ENCODE measurements at places on chromosomes 11 and 22. TPM values are rescaled to one million over a fixed set of nuclear protein-coding genes. Genes with fewer than 3 reads are reported as not detected.

DNA sequence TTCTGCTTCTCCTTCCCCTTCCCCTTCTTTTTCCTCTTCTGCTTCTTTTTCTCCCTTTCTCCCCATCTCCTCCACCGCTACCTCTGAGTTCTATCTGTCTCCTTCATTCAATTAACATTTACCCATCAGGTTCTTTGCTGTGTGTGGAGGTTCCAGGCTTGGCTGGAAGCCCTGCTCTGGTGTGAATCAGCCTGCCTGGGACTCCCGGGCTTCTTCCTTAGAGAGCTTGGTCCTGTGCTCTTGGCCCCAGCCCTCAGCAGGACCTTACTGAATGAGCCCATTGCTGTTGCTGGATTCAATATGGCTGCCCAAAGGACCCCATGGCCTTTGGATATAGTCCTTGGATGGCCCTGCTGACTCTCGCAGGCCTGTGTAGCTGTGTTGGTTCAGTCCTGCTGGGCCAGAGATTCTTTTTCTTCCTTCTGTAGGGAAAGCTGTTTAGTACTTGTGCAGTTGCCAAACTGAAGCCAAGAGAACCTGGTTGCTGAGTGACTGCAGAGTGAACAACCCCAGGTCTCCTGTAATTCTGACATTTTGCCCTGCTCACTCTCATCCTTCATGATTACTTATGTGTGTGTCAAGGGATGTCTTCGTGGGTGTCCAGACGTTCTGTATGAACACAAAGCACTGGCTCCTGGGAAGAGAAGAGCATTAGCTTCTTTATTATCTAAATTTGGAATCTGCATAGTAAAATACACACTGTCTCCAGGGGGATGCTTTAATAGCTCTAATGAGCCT, 81.0 kb upstream of the ZBED5 start:
- H3K27me3 ChIP-seq: peaks cover 5% of the 10 kb centered on the region
- peaks cover 9% of the 10 kb centered on the region for H3K4me1 ChIP-seq
- no peak overlapping the region for H3K27ac ChIP-seq
- DNase-seq: no peak

DNA sequence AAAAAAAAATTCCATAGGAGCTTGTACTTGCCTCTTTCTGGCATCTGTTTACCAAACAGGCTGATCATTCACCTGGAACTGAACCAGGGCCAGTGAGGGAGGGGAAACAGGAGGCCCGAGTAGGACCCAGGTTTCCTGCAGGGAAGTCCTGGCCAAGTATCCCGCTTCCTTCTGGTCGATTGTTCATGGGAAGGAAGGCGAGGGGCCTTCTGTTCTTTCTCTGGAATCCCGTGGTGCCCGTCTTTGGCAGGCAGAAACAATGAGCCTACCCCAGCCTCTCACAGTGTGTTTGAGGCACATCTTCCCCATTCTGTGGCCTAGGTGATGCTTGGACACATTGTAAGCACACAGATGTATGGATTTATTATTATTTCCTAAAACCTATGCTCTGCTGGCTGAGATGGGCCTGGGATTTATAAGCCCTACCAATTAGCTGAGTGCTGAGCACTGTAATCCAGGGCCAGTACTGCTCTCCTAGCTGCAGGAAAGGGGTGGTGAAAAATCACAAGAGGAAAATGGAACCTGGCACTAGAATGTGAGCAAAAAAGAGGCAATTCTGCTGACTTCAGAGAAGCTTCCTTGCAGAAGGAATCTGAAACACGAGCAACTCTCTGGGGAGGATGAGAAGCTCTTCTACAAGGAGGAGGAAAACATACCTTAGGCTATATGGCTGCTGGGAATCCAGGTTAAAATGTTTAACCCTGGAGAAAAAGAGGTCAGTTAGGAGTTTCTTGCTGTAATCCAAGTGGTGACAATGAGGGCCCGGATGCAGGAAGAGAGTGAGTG, 53.5 kb downstream of the PRR5L start:
- no peaks in the 10 kb centered on the region for H3K27me3 ChIP-seq
- no peaks in the 10 kb centered on the region for H3K36me3 ChIP-seq
- H3K4me3 ChIP-seq: no peak overlapping the region
- H3K27ac ChIP-seq: no peak overlapping the region
- H3K4me1 ChIP-seq: peaks cover 16% of the 10 kb centered on the region
- no peak for DNase-seq

- H3K27me3 ChIP-seq: peaks cover 4% of the 10 kb centered on the region
- H3K4me3 ChIP-seq: no peak overlapping the region
- DNase-seq: no peak
- peaks cover 29% of the 10 kb centered on the region for H3K4me1 ChIP-seq
Measured at GRCh38 chr11:128919216-128919615, 23.5 kb downstream of the TP53AIP1 start.

GRCh38 chr11:40285558-40285957, 1173.9 kb downstream of the LRRC4C start:
- no peaks in the 10 kb centered on the region for H3K36me3 ChIP-seq
- H3K27ac ChIP-seq: no peak overlapping the region
- DNase-seq: no peak
- H3K4me1 ChIP-seq: no peaks in the 10 kb centered on the region

DNA sequence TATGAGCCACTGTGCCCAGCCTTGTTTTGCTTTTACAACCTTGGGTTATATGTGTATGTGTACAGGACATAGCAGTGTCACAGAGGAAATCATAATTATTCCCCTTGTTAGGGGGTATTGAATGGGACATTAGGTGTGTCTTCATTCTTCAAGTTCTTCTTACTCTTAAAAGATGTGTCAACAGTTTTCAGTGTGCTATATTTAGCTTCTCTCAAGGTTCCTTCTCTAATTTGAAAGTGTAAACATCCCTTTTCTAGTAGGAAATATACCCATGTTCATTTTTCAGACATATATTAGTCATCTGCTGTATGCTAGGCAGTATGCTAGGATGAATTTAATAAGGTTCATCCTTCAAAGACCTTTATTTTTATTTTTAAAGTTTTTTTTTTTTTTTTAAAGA, 17.1 kb downstream of the PCF11 start:
- peaks cover 74% of the 10 kb centered on the region for H3K36me3 ChIP-seq
- H3K27me3 ChIP-seq: no peaks in the 10 kb centered on the region
- DNase-seq: no peak
- H3K4me3 ChIP-seq: no peak overlapping the region
- H3K4me1 ChIP-seq: peaks cover 32% of the 10 kb centered on the region
- H3K27ac ChIP-seq: peak overlapping the region; percentile 11

DNA sequence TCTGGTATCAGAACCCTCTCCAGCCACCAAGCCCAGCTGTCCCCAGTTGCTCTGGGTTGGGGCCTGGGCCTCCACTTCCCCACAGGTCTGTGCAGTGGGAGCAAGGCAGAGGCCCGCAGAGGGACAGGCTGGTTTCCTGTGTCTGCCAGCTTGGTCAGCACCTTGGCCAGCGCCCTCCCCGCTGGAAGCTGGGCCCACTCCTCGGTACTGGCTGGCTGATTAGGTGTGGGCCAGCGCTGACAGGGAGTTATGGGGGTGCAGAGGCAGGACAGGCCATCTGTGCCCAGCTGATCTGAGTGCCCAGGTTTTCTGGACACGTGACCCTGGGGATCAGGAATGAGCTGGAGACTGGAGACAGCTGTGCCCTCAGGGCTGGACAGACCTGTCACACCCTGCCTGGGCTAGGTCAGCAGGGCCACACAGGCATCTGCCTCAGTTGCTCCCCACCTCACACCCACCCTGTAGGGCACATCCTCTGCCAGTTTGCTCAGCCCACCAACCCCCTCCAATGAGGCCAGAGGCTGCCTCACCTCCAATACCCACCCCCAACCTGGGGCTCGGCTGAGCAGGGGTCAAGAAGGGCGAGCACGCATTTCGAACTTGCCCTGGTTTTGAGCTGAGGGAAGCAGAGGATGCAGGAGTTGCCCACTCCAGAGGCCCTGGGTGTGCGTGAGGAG, 175.3 kb downstream of the IGLL1 start:
- H3K27ac ChIP-seq: no peak overlapping the region
- DNase-seq: no peak
- no peaks in the 10 kb centered on the region for H3K36me3 ChIP-seq
- H3K4me1 ChIP-seq: peaks cover 5% of the 10 kb centered on the region
- H3K27me3 ChIP-seq: no peaks in the 10 kb centered on the region
- no peak overlapping the region for H3K4me3 ChIP-seq

- DNase-seq: no peak
- H3K4me1 ChIP-seq: no peaks in the 10 kb centered on the region
Measured at GRCh38 chr22:40310081-40310767, 36.1 kb upstream of the ADSL start.

- DNase-seq: no peak
Measured at GRCh38 chr11:128232588-128232987, 354.8 kb downstream of the ETS1 start.

GRCh38 chr11:3093281-3094191, 36.3 kb upstream of the CARS1 start:
- no peak overlapping the region for H3K4me3 ChIP-seq
- no peaks in the 10 kb centered on the region for H3K27me3 ChIP-seq
- H3K4me1 ChIP-seq: peaks cover 13% of the 10 kb centered on the region
- no peak for DNase-seq
- H3K36me3 ChIP-seq: peaks cover 68% of the 10 kb centered on the region

GRCh38 chr22:22702237-22703202, 58.1 kb downstream of the GGTLC2 start:
- DNase-seq: peak; percentile 18
- H3K27ac ChIP-seq: no peak overlapping the region
- peaks cover 10% of the 10 kb centered on the region for H3K4me1 ChIP-seq
- H3K27me3 ChIP-seq: peaks cover 2% of the 10 kb centered on the region
- no peaks in the 10 kb centered on the region for H3K36me3 ChIP-seq

DNA sequence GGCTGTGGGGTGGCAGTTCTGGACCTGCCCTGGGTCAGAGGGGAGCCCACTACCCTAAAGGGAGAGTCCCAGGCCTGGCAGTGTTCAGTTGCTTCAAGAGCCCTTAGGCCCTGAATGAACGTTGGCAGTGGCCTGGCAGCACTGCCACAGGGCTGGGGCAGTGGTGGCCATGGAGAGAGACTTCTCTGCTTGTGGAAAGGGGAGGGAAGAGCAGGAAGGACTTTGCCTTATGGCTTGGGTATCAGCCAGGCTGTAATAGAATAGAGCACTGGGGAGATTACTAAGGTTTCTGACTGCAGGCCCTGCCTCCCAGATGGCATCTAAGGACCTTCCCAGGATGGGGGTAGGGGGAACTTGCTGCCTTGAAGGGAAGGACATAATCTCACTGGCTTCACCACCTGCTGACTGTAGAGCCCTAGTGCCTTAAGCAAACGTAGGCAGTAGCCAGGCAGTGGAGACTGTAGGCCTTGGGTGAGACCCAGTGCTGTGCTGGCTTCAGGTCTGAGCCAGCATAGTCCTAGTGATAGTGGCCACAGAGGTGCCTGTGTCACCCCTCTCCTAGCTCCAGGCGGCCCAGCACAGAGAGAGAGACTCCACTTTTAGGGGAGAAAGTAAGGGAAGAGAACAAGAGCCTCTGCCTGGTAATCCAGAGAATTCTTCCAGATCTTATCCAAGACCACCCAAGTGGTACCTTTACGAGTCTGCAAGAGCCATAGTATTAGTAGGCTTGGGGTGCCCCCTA, 27.6 kb downstream of the PLA2G6 start:
- DNase-seq: no peak
- no peak overlapping the region for H3K27ac ChIP-seq
- H3K4me3 ChIP-seq: no peak overlapping the region
- H3K4me1 ChIP-seq: no peaks in the 10 kb centered on the region
- no peaks in the 10 kb centered on the region for H3K36me3 ChIP-seq
- no peaks in the 10 kb centered on the region for H3K27me3 ChIP-seq

DNA sequence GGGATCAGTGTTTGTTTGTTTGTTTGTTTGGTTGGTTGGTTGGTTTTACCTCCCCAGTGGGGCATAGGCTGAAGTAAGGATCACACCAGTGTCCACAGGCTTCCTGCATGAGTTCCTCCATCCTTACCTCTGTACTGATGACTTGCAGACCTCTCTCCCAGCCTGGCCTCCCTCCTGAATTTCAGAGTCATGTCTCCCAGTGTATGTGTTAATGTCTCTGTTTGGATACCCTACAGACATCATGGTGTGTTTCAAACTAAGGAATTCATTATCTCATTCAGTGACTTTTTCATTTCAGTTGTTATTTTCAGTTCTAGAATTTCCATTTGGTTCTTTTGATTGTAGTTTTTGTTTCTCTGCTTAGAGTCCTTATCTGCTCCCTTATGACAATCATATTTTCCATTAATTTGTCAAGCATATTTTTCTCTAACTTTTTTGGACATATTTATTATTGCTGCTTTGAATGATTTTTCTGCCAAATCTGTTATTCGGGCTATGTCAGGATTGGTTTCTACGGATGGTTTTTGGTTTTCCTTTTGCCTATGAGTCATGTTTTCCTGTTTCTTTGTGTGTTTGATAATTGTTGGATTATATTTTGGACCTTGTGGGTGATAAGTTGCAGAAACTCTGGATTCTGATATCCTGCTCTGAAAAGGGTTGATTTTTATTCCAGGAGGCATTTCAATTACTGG, 23.6 kb downstream of the MYEOV start:
- H3K27ac ChIP-seq: no peak overlapping the region
- no peak overlapping the region for H3K4me3 ChIP-seq
- H3K27me3 ChIP-seq: no peaks in the 10 kb centered on the region
- peaks cover 5% of the 10 kb centered on the region for H3K4me1 ChIP-seq
- DNase-seq: no peak
- no peaks in the 10 kb centered on the region for H3K36me3 ChIP-seq

DNA sequence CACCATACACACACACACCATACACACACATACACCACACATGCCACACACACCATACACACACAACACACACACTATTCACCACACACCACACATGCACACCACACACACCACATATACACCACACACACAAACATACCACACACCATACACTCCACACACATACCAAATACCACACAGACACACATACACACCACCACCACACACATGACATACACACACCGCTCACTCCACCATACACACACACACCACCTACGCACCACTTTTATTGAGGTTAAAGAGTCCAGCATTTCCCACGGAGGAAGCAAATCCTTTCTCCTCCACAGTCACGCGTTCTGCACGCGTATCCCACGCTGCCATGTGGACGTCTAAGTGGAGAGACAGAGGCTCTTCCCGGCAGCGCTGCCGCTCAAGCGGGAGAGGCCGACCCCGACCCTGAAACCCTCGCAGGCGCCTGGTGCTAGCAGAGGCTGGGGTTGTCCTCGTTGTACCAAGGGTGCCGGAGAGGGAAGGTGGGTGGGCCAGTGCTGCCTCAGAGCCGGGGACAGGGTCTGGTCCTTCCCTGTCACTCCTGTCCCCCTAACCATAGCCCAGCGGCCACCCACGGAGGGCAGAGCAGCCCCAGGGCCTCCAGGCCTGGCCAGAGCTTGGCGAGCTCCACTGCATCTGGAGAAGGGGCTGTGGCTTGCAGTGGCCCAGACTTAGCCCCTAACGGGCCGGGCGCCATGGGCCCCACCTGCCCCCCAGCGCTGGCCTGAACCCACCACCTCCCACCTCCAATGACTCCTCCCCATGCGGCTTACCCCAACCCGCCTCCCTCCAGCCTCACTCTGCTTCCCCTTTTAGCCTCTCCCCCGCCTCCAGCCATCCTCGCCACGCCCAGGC, 1495.0 kb downstream of the BRD1 start:
- H3K27ac ChIP-seq: no peak overlapping the region
- DNase-seq: no peak
- H3K27me3 ChIP-seq: no peaks in the 10 kb centered on the region

- no peaks in the 10 kb centered on the region for H3K36me3 ChIP-seq
- no peak overlapping the region for H3K4me3 ChIP-seq
- no peaks in the 10 kb centered on the region for H3K4me1 ChIP-seq
- H3K27ac ChIP-seq: no peak overlapping the region
- DNase-seq: no peak
Measured at GRCh38 chr11:129598378-129598777, 217.3 kb upstream of the TMEM45B start.

The OR10G6 gene
- total RNA-seq: not detected

The OSBP2 gene
- 0.79 TPM for total RNA-seq

The TUBA8 gene
- total RNA-seq: 3.7 TPM

The CD3G gene
- total RNA-seq: 8.2 TPM

The TRIM6 gene
- not detected for total RNA-seq

The SLC22A12 gene
- not detected for total RNA-seq
